Common myeloid progenitor, CD34-positive (primary cell): ENCODE measurements at places on chromosomes 1 and 21.

DNA sequence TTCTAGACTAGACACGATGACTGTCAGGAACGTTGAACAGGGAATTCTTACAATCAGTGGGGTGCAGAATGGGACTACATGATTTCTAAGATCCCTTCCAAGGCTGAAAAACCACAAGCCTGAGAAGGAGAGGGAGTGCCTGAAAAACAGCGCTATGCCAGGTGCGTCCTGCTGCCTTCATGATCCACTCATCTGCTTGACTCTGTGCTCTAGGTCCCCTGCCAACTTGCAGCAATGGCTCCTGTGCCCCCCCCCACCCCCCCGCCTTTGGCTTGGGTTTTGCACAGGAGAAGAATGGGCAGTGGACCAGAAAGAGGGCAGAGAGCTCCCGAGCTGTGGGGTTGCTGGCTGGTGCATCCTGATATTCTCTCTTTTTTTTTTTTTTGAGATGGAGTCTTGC is 5.9 kb downstream of the SLC2A7 start:
- DNase-seq = peak; percentile 82

DNA sequence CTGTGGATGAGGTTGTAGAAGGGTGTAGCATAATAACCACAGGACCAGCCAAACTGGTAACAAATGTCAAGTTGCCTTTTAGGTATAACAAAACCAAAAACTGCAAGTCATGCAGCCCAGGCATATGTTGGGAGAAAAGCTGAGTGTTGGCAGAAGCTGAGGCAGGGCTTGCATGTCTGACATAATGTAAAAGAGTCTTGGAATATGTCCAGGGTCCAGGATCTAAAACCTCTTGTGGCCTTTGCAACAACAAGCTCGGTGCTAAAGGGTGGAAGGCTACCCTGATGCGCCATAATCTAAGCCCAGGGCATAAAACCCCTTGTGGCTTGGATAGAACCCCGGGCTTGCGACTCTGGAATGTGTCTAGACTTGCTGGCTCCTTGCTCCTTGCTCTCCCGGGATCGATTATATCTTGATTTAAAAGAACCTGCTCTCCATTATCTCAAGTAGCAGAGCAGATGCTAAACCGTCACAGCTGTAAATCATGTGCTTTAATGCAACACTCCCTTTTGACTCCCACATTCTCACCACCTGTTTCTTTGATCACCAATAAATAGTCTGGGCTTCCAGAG is 26.5 kb upstream of the SLC35A3 start:
- peak; percentile 64 for DNase-seq

DNA sequence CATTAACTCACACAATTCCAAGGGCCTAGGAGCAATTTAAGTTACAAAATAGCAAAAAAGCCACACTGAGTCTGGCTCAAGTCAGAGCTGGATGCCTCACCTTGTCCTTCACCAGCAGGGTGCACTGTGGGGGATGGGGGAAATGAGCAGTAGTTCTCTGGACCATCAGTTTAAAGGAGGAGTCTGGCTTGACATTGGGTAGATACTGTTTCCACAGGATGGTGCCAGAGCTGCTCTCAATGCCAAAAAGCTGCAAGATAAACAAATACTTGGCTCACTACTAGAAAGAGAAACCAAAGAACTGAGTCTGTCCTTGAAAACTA is 18.8 kb downstream of the EMC1 start:
- DNase-seq = no peak

- no peak for DNase-seq
Measured at GRCh38 chr1:29575826-29576225, 339.5 kb downstream of the PTPRU start.

DNA sequence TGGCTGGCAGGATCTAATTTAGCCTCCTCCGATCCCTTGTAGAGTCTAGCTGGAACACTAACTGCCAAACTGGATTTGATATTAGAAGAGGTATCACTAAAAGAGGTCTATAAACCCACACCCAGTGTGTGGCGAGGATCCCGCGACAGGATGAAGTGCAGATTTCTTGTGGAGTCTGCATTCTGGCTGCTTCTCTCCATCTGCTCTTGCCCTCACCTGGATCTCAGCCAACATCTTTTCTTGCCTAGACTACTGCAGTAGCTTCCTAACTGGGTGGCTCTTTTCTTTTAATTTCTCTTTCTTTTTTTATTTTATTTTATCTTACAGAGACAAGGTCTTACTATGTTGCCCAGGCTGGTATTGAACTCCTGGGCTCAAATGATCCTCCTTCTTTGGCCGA is 48.9 kb upstream of the CAPZB start:
- DNase-seq = peak; percentile 31

DNA sequence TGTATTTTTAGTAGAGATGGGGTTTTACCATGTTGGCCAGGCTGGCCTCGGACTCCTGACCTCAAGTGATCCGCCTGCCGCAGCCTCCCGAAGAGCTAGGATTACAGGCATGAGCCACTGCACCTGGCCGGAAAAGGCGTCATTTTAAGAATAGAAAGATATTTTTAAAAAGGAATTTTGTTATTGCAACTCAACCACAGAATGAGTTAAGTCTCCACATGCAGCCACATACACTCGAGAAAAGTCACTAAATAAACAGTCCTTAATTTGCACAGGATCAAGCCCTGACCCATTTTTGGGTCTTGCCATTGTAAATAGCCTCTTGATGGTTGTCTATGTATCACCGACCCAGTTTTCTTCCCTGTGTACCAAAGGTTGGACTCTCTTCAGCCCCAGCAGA is 85.5 kb downstream of the FBXO2 start:
- DNase-seq = no peak

GRCh38 chr1:234675572-234675971 is 65.6 kb upstream of the IRF2BP2 start:
- DNase-seq = no peak

GRCh38 chr1:161702250-161702649 is 4.8 kb upstream of the FCRLA start:
- no peak for DNase-seq

DNA sequence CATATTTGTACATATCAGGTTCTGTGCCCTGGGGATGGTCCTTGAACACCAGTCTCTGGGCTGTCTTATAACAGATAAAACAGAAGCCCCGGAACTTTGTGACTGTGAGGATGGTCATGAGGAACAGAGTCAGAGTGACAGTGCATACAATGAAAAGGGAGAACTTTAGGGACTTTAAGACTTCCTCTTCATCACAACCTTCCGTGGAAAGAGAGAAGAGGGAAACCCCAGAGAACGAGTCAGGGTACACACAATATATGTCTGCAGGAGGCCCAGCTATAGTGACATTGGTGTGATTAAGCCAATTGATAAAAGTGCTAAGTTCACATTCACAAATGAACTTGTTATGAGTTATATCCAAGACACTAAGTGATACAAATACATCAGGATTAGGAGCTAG is 32.1 kb downstream of the TLR5 start:
- DNase-seq = no peak

DNA sequence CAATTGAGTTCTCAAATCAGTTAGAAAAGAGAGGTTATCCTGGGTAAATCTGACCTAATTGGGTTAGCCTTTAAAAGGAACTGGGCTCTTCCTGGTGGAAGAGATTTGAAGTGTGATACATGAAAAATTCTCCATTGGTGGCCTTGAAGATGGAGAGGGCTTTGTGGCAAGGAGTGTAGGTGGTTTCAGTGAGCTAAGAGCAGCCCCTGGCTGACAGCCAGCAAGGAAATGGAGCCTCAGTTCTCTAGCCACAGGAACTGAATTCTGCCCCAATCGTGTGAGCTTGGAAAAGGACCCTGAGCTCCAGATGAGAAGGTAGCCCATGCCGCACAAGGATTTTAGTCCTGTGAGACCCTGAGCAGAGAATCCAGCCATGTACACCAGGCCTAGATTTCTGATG is 12.7 kb upstream of the HYI start:
- peak; percentile 38 for DNase-seq

- no peak for DNase-seq
Measured at GRCh38 chr1:224784265-224785039, 145.0 kb upstream of the DNAH14 start.
